ENCODE measurements at places on chromosomes 16 and 17.

GRCh38 chr16:76583945-76584344 lies 306.7 kb downstream of the CNTNAP4 start:
- no peak for DNase-seq

DNA sequence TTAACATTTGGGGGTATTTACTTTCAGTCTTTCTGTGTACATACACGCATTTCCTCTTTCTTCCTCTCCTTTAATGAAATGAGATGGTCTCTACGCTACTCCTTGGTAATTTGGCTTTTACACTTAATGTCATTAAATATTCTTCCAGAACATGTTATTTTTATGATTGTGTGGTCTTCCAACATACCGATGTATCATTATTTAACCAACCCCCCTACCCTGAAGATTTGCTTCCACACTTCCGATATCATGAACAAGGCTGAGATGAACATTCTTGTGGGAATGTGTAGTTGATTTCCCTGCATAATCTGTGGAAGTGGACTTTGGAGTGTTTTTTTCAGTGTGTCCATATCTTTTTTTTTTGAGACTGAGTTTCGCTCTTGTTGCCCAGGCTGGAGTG lies 2.3 kb upstream of the PGS1 start:
- DNase-seq: no peak

DNA sequence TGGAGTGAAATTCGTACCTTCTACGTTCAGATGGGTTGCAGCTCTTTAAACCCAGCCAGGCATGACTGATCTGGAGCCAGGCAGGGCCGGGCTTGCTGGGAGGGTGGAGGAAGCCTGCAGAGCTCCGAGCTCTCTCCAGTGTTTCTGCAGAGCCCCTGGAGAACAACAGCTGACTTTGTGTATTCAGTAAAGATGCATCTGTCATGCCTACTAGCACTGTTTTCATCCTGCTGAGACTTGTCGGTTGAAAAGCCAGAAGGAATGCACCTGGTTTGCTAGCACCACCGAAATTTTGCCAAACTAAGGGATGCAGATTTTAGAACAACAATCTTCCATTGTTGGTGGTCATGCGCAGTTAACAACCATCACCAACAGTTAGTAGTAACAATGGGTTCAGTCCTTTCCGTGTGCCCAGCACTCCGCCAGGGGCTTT lies 22.4 kb upstream of the SCNN1B start:
- peak; percentile 5 for DNase-seq

DNA sequence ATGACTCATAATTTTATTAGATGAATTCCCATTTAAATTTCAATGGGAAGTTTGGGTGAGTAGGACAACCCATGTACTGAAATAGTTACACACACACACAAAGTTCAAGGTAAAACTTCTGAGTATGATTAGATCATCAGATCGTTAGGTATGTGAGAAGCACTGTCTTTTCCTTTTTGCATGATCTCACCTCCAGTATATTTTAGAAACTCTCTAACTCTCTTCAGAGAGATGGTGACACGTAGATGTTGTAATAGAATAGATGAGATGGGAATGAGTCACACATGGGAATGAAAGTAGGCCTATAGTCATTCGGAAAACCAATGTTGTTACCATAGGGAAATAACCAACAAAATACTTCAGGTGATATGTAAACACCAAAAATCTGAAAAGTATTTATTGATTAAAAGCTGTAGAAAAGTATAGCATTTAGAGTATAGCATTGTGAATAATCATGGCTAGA lies 22.2 kb downstream of the KRT23 start:
- no peak for DNase-seq

- DNase-seq: peak; percentile 17
Observed at GRCh38 chr16:51152691-51153576, 1.9 kb upstream of the SALL1 start.

DNA sequence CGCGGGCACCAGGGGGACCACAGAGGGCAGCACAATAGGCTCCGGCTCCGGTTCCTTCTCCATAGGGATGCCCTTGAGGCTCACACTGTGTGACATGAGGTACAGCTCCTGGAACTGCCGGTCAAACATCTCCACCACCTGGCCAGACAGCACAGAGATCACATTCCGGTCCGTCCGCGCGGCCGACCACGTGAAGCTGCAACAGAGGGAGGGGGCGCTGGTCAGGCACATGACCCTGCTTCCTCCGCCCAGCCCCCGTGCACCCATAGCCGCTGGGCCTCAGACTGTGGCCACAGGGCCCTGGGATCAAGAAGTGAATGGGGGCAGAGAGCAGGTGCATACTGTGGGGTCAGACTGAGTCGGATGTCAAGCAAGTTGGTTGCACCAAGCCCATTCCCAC lies 25.9 kb downstream of the FAM83G start:
- DNase-seq: no peak

- no peak for DNase-seq
Observed at GRCh38 chr16:4508806-4509205, 29.8 kb downstream of the CDIP1 start.

- no peak for DNase-seq
Observed at GRCh38 chr16:65054457-65054856, 67.4 kb downstream of the CDH11 start.
